ENCODE measurements at places on chromosomes 5 and 9.

DNA sequence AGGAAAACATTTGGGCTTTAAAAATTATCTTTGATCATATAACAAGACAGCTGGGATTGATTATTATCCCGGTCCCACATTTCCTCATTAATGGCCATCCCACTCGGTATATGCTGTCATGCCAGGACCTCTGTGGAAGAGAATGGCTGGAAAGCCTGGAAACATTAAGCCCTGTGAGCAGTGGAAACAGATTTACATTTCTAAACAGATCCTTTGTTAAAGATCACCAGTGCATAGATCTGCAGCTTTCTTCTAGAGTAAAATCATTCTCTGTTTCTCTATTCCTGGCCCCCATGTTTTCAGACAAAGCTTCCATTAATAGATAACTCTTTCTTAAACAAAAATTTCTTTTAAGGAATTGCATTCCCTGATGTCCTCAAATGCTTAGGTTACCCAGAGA is 152.2 kb downstream of the CAVIN4 start:
- DNase-seq: no peak

- DNase-seq: no peak
Measured at GRCh38 chr9:87551772-87552217, 54.1 kb downstream of the DAPK1 start.

DNA sequence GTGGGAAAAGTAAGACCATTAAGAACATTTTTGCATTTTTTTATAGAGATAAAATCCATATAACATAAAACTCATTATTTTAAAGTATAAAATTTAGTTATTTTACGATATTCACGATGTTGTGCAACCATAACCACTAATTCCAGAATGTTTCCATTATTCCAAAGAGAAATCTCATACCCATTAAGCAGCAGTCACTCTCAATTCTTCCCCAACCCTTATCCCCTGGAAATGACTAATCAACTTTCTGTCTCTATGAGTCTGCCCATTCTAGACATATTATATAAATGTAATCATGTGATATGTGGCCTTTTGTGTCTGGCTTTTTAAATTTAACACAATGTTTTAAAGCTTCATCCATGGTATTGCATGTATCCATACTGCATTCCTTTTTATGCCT is 115.6 kb upstream of the ADAMTSL1 start:
- peak; percentile 64 for DNase-seq

DNA sequence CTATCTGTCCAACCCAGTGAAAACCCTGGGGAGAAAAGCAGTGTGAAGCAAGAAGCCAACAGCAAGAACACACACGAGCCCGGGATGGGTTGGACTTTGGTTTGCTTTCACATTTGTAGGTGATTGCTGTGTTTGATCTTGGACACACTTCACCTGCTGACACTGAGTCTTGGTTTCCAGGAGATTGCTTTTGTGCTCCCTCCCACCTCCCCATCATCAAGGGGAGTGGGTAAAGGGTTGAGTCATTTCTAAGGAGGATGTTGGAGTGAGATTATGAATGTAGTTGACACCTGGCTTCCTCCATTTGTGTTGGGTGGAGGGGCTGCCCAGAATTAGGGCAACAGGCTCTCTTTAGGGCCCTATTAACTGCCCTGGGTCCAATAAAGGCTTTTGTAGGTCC is 37.5 kb downstream of the ANKDD1B start:
- no peak for DNase-seq

DNA sequence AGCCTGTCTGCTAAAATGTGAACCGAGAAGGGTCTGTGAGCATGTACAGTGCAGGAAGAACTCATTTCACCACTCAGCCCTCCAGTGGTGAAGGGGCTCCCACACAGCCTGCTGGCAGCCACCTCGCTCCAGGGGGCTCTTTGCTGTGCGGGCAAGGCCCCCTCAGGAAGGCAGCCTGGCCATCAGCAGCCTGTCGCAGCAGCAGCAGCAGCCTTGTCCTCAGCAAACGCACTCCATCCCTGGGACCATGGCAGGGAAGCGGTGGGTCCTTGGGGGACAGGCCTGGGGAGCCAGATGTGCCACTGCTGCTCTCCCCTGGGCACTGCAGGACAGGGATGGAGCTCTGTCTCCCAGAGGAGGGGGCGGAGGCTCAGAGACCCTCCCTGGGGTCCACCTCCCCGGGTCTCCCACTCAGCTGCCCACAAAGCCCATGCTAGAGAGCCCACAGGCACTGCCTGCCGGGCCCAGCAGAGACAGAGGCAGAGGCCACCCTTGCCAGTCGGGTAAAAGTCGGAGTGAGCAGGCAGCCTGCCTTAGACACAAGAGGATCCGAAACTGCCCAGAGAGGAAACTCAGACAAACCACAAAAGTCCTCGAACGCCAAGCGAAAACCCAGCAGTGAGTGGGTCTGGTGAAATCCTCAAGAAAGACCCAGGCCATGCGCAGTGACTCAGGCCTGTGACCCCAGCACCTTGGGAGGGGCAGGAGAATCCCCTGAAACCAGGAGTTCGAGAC is 8.0 kb downstream of the BRD3 start:
- no peak for DNase-seq

- DNase-seq: no peak
Measured at GRCh38 chr5:170606941-170607340, 103.1 kb downstream of the KCNIP1 start.

- no peak for DNase-seq
Measured at GRCh38 chr5:45796959-45797553, 100.9 kb upstream of the HCN1 start.

GRCh38 chr5:16406630-16407029 is 59.0 kb downstream of the ZNF622 start:
- DNase-seq: no peak

GRCh38 chr9:14706530-14707140 is 13.4 kb upstream of the ZDHHC21 start:
- DNase-seq: no peak

GRCh38 chr9:34612788-34613390 is 992 bp upstream of the RPP25L start:
- peak; percentile 60 for DNase-seq

GRCh38 chr5:167030500-167031120 is 1260.8 kb upstream of the WWC1 start:
- DNase-seq: peak; percentile 8

GRCh38 chr5:114296191-114296590 is 65.7 kb upstream of the KCNN2 start:
- DNase-seq: no peak

DNA sequence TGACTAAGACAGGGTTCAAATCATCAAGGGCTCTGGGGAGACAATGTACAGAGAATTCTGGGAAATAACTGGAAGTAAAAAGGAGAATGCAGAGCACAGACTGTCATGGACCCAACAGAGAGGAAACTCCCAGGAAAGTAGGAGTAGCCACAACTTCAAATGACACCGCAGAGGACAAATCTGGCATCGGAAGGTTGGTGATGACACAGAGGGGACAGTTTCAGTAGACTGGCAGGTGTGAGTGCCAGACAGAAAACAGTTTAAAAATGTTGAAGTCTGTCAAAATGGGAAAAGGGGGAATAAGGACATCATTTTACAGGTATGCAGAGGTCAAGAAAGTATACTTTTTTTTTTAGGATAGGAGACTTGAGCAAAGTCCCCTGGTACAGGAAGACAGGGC is 70.2 kb downstream of the EPB41L4A start:
- no peak for DNase-seq

DNA sequence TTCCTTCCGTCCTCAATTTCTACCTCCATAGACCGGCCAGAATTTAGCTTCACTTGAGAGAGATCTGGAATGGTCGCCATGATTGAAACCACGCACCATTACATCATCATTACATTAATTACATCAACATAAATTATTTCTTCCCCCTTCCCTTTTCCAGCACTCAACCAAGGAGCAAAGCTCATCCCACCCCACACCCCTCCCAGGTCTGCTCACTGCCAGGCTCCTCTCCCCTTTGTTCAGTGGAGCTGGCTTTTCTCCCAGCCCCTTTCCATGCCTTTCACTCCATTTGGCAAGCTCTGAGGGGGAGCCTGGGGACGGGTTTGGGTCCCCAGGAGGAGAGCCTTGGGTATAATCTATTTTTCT is 8.4 kb downstream of the RACK1 start:
- DNase-seq: no peak

GRCh38 chr9:72006501-72006900 is 53.9 kb downstream of the C9orf57 start:
- DNase-seq: peak; percentile 25

DNA sequence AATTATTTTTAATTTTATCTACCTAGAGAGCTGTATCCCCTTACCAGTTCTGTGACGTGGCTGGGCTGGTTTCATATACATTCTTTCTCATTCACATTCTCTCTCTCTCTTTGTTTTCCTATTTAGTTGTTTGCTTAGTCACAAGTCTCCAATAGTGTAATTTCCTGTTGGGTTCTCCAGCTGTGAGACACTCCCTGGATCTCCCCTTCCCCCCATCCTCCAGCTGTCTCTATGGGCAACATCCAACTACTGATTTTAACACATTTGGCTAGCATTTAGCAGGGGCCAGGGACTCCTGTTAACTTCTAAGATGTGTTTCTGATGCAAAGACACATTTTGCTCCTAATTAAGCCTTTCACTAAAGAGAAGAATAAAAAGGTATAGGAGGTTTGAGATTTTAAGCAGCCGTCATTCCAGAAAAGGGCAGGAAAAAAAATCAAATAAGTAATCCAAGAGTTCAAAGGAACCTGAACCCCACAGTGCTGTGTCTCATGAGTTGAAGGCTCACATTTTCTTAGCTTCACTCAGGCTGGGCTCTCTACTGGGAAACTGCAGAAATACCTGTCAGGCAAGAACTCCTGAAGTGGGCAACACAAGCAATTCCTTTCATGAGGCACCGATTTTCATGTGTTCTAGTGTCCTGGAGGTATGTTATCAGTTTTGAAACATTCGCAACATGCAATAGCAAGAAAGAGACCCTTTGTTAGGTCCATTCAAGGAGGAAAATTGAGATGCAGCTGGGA is 198.7 kb upstream of the C9orf72 start:
- DNase-seq: peak; percentile 52

DNA sequence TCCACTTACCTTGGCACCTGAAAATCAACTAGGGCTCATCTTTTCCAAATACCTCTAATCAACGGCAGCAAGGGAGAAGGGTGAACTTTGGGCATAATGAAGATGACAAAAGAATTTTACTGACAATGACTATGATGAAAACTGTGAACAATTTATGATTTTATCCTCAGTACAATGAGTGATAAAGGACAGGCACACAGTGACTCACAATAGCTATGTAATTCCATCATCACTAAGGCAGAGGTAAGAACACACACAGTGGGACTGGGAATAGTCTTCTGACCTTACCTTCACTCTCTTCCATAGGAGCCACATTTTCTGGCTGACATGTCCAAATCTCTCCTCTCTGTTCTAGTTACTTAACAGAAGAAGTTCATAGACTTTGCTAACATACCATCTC is 26.1 kb upstream of the KCNV2 start:
- DNase-seq: peak; percentile 13

GRCh38 chr5:158410976-158411375 is 552.0 kb upstream of the CLINT1 start:
- peak; percentile 79 for DNase-seq

- DNase-seq: peak; percentile 8
Measured at GRCh38 chr5:176844706-176845391, 34.5 kb downstream of the UNC5A start.

GRCh38 chr5:175582697-175583096 is 75.2 kb upstream of the HRH2 start:
- no peak for DNase-seq

DNA sequence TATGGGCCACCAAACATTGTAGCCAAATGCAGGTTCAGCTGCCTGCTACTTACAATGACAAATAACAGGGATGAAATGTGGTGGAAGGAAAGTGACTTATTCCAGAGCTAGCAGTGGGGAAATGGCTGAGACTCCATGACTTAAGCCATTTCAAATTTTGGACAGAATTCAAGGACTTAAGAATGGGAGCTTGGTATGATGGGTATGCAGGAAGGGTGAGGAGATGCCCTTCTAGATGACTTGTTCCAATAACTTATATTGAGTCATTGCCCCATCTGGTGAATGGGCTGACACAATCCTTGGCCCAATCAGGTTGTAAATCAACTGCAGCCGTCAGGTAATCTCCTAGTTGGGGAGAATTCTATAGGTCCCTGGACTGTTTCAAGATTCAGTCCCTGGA is 230.7 kb upstream of the SGCD start:
- peak; percentile 95 for DNase-seq

GRCh38 chr9:751137-752051 is 90.1 kb upstream of the DMRT1 start:
- peak; percentile 46 for DNase-seq

DNA sequence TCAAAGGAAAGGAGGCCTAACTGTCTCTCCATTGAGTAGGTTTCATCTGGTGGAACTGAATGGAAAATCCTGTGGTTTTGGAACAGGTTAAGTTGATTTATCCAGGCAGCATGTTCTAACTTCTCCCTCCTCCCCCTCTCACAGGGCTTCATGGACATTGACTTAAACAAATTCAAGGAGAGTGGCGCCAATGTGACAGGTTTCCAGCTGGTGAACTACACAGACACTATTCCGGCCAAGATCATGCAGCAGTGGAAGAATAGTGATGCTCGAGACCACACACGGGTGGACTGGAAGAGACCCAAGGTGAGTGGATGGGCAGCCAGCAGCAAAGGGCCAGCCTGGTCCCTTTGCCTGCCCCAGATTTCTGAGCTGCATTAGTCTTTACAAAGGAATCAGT is 183.9 kb downstream of the GRIA1 start:
- no peak for DNase-seq

DNA sequence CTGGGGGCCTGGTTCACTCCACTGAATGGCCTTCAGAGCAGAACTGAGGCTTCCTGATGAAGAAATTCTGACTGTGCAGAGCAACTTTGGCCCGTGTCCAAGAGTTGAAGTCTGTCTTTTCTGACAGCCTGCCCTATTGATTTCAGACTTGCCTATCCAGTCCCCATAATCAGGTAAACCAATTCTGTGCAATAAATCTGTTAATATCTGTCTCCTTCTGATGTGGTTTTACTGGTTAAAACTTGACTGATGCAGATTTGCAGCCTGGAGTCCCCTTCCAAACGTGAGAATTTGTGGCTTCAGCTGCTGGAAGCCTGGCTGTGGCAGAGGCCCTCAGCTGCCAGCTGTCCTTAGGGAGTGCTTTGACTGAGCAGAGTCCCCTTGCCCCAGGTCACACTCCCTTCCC is 283.9 kb upstream of the ANKRD55 start:
- DNase-seq: peak; percentile 29

GRCh38 chr5:43973318-43973717 is 370.3 kb downstream of the NNT start:
- DNase-seq: no peak

DNA sequence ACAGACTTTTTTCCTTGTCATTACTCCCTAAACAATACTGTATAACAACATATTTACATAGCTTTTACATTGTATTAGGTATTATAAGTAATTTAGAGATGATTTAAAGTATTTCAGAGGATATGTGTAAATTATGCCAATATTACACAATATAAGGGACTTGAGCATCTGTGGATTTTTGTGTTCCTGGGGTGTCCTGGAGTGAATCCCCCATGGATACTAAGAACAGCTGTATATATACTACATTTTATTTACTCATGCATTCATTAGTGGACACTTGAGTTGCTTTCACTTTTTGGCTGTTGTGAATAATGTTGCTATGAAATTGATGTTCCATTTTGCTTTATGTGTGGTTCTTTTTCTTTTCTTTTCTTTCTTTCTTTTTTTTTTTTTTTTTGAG is 348.8 kb downstream of the SH3GL2 start:
- no peak for DNase-seq

- DNase-seq: peak; percentile 26
Measured at GRCh38 chr5:141402553-141403243, at the start of gene PCDHGA9. PCDHGA9 (plus strand) TSS chr5:141402778; CDS start chr5:141402953, 175 bp downstream.

- DNase-seq: peak; percentile 67
Measured at GRCh38 chr5:65482296-65482735, 596 bp upstream of the ADAMTS6 start.

GRCh38 chr9:13171261-13171660 is 108.2 kb downstream of the MPDZ start:
- peak; percentile 6 for DNase-seq

GRCh38 chr9:88952086-88952615 is 39.1 kb upstream of the S1PR3 start:
- no peak for DNase-seq
